ENCODE measurements at places on chromosomes 12 and 14.

- DNase-seq = no peak
Observed at GRCh38 chr12:63897931-63898330, 53.4 kb downstream of the SRGAP1 start.

DNA sequence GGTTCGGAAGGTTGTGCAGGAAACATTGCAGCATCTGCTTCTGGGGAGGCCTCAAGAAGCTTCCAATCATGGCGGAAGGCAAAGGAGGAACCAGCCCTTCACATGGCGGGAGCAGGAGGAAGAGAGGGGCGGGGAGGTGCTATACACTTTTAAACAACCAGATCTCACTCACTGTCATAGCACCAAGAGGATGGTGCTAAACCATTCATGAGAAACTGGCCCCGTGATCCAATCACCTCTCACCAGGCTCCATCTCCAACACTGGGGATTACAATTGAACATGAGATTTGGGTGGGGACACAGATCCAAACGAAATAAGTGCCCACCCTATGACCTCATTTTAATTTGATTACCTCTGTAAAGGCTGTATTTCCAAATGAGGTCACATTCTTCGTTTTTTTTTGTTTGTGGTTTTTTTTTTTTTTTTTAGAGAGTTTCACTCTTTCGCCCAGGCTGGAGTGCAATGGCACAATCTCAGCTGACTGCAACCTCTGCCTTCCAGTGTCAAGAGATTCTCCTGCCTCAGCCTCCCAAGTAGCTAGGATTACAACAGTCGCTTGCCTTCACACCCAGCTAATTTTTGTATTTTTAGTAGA lies 11.4 kb upstream of the ORAI1 start:
- no peak for DNase-seq

DNA sequence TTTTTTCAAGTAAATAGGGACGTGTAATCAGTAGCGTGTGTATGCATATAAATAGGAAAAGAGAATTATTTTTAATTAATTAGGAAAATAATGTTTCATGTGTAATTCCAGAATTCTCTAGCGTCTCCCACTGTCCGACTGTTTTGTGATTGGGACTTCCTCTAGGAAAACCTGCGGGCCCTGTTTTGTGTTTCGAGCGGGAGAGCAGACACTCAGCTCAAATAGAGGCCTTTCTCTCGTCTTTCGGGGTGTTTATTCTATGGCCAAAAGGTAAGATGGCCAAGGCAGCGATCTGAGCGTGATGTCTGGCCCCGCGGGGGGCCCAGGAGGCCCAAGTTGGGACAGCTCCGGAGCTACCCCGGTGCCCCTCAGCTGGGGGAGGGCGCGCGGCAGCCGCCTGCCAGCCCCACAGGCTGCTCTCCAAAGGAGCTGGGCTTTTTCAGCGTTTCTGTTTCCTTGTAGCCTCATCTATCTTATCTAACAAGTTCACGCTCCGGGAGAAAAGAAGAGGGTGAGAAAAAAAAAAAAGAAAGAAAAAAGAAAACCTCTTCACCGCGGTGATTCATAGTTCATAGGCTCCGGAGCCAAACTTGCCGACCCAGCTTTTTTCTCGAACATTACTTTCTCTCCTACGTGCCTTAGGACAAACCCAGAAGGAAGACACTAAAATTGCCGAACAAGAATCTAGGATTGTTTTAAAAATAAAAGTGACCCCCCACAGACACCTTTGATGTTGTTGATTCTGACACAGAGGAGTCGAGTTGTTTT lies 7.5 kb upstream of the FOXG1 start:
- DNase-seq = no peak

GRCh38 chr12:40123496-40123895 lies 17.6 kb upstream of the SLC2A13 start:
- DNase-seq = no peak

- DNase-seq = no peak
Observed at GRCh38 chr12:53123578-53124351, 20.5 kb downstream of the SOAT2 start.

- DNase-seq = no peak
Observed at GRCh38 chr12:89073659-89074058, 278.6 kb downstream of the DUSP6 start.

- DNase-seq = no peak
Observed at GRCh38 chr12:128644664-128645296, 179.0 kb downstream of the SLC15A4 start.

- no peak for DNase-seq
Observed at GRCh38 chr12:48601013-48601756, 31.3 kb upstream of the LALBA start.

GRCh38 chr12:87812030-87812429 lies 217.2 kb downstream of the C12orf50 start:
- no peak for DNase-seq

- DNase-seq = no peak
Observed at GRCh38 chr14:67680941-67681340, 6.5 kb upstream of the VTI1B start.

- DNase-seq = no peak
Observed at GRCh38 chr12:76518699-76519098, 40.9 kb downstream of the OSBPL8 start.

GRCh38 chr12:53324779-53325510 lies 3.5 kb upstream of the AAAS start:
- DNase-seq = peak; percentile 53

- peak; percentile 32 for DNase-seq
Observed at GRCh38 chr12:1318327-1319031, 275.9 kb downstream of the FBXL14 start.

DNA sequence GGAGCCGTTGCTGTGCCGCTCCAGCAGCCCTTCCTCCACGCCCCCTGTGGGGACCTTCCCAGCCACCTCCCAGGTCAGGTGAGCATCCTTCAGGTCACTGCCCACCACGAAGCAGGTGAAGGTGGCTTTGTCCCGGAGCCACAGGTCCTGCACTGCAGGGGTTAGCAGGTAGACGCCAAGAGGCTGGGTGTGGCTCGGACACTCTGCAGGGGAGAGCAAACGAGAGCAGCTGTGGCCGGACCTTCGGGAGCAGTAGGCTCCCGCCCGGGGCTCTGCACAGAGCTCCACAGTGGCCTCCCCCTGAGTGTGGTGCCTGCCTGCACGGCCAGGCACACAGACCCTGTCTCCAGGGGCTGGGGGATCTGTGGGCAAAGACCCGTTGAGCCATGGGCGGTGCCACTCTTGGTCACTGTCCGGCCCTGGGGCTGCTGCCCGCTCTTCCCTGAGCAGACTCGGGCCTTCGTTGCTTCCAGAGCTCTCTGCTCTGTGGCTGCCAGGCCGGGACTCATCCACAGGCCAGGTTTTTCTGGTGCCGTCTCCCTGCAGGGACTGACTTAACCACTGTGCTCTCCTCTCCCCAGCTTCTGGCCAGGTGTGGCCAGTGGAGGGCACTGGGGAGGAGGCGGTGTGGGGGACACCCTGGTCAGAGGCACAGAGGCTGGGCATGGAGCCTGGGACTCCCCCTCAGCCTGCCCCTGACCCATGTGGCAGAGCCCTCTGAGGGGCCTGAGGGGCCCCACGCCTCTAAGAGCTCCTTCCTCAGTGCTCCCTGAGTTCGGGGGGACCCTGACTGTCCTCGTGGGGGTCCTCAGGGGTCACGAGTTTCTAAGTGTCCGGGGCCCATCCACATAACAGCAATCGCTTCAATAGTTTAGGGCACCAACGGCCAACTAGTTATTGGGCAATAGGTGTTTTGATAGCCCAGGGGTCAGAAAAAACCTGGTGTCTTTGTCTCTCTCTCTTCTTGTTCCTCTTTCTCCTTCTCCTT lies 314.9 kb downstream of the TMEM121 start:
- DNase-seq = no peak

- DNase-seq = no peak
Observed at GRCh38 chr14:96176811-96177211, 27.8 kb upstream of the BDKRB2 start.

DNA sequence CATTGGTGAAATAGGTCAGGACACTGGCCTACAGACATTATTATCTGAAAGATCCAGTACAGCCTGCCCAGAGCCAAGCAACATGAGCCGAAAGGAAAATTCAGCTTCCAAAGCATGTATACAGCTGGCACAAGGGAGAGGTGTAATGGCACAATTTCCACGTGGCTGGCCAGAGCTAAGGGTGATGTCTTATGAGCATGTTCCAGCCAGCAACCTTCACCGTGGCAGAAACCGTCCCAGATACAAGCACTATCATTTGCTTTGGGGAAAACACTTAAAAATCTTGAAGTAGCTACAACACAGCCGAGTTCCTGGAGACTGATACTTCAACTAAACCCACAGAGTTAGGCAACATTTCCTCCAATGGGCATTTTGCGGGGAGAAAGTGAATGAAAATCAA lies 44.5 kb downstream of the CORO1C start:
- DNase-seq = no peak

DNA sequence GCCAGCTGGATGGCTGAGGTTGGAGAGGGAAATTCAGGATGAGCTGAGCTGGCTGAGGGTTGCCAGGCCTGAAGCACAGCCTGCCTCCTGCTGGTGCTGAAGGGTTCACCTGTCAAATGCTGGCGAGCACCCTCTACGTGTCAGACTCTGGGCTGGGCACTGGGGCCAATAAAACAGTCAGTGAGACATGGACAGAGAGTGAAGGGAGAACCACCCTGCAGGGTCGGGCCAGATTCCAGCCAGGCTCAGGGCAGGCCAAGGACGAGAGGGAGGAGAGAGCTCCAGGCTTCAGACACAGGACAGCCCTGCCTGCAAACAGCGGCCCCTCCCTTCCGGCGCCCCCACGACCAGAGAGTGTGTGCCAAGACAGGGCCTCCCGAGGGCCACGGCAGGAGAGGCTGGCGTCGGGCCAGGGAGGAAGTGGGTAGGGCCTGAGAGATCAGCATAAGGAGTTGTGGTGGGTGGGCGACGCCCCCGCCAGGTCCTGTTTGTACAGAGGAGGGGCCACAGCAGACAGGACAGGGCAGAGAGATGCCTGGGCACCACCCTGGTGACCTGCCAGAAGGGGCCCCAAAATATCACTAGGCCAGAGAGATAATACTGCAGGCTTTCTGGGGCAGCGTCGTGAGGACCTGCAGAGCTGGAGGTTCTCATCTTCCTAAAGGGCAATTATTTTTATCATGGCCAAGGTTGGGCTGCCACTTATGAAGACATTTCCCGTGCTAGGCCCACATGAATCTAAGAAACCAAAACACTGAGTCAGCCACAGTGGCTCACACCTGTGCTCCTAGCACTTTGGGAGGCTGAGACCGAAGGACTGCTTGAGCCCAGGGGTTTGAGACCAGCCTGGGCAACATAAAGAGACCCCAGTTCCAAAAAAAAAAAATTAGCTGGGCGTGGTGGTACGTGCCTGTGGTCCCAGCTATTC lies 73.1 kb upstream of the GPR68 start:
- DNase-seq = no peak

DNA sequence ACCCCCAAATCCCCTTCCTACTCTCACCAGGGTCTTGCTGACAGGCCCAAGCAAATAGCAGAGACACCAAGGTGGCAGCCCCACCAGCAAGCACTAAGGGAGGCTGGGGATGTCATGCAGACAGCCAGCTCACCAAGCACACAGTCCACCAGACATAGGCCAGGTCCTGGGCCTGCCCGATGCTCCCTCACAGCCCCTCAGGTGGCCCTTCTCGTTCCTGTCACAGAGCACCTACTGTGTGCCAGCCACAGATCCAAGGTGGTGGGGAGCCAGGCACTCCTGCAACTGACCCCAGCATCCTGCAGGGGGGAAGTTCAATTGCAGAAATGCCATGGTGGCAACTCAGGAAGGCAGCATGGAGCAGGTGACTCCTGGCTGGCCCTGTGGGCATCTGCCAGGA lies 60.5 kb upstream of the PNMA1 start:
- no peak for DNase-seq

All from nucleus accumbens (tissue), 56 donors.